ENCODE measurements at places on chromosomes 7 and 10. TPM values are rescaled to one million over a fixed set of nuclear protein-coding genes. Genes with fewer than 3 reads are reported as not detected.

Gene GNAT3
- not detected for total RNA-seq

Gene PAPOLB
- not detected for total RNA-seq

Gene SFR1
- 13.6 TPM for total RNA-seq

Gene ZNF394
- total RNA-seq: 48.5 TPM

Gene ACSM6
- not detected for total RNA-seq

Gene NFE2L3
- 26.4 TPM for total RNA-seq

Gene AGR2
- total RNA-seq: not detected

Gene USP6NL
- total RNA-seq: 0.70 TPM

Gene FOXI2
- not detected for total RNA-seq

Gene IFIT1
- total RNA-seq: 3.5 TPM

Gene TSPAN12
- not detected for total RNA-seq

Gene BET1
- 21.1 TPM for total RNA-seq

Gene HOXA5
- not detected for total RNA-seq

Gene PLPP4
- total RNA-seq: not detected

Gene PNLIPRP1
- not detected for total RNA-seq

Gene MSS51
- total RNA-seq: 3.9 TPM

Gene GIMAP1
- 18.8 TPM for total RNA-seq

Gene CCM2
- 122 TPM for total RNA-seq

Gene FGFBP3
- total RNA-seq: 1.3 TPM

Gene GPR85
- total RNA-seq: not detected

Gene ANKRD7
- not detected for total RNA-seq

Gene SMKR1
- total RNA-seq: 7.6 TPM

Gene ZYX
- total RNA-seq: 171 TPM

Gene PCDH15
- not detected for total RNA-seq

Gene RBP4
- not detected for total RNA-seq

Gene TMEM184A
- total RNA-seq: not detected

Gene SLC26A3
- not detected for total RNA-seq

Gene PHTF2
- total RNA-seq: 60.0 TPM

Gene GPR141
- total RNA-seq: not detected

Gene UCN3
- not detected for total RNA-seq

Gene CFTR
- total RNA-seq: 0.02 TPM

Gene RNLS
- 3.1 TPM for total RNA-seq

Gene PTPRN2
- 5.1 TPM for total RNA-seq

Gene SEMA3E
- not detected for total RNA-seq

Gene FLNC
- total RNA-seq: not detected

Gene FFAR4
- not detected for total RNA-seq

Gene CCDC201
- total RNA-seq: not detected

Gene CPN1
- not detected for total RNA-seq

Gene CXCL12
- not detected for total RNA-seq

Gene MYPN
- not detected for total RNA-seq

Gene C10orf53
- not detected for total RNA-seq

Gene CNNM1
- 0.14 TPM for total RNA-seq

Gene MOGAT3
- not detected for total RNA-seq

Gene TMEM273
- 41.0 TPM for total RNA-seq

Gene HDAC9
- total RNA-seq: 0.16 TPM

Gene AKR1C2
- not detected for total RNA-seq

Gene SERPINE1
- 0.27 TPM for total RNA-seq

Gene AMZ1
- 0.11 TPM for total RNA-seq

Gene PRRT4
- 0.18 TPM for total RNA-seq

All from T-helper 2 cell treated with Interferon-gamma antibody and Interleukin-4, amounts not matched to agents 100 ng/mL and 5 ng/mL, for 36 hours (primary cell).